ENCODE measurements at places on chromosomes 2 and 18. TPM values are rescaled to one million over a fixed set of nuclear protein-coding genes. Genes with fewer than 3 reads are reported as not detected.

DNA sequence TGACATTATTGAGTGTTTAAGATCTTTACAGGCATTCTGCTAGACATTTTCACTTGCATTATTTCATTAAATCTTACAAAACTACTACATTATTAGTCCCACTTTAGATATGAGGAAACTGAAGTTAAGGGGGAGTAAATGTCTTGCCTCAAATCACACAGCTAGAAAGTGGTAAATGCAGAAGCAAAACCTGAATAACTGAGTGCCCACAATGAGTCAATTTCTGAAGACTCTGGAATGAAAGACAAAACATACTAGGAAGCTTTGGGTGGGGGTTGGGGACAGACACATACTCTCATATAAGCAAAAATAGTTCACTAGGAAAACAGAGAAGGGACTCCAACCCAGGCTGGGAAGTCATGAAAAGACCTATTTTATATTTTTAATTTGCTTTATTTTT lies 214.4 kb upstream of the LRATD1 start:
- no peak overlapping the region for H3K4me3 ChIP-seq
- H3K36me3 ChIP-seq = no peaks in the 10 kb centered on the region
- DNase-seq = no peak
- H3K27me3 ChIP-seq = no peaks in the 10 kb centered on the region
- no peaks in the 10 kb centered on the region for H3K4me1 ChIP-seq

DNA sequence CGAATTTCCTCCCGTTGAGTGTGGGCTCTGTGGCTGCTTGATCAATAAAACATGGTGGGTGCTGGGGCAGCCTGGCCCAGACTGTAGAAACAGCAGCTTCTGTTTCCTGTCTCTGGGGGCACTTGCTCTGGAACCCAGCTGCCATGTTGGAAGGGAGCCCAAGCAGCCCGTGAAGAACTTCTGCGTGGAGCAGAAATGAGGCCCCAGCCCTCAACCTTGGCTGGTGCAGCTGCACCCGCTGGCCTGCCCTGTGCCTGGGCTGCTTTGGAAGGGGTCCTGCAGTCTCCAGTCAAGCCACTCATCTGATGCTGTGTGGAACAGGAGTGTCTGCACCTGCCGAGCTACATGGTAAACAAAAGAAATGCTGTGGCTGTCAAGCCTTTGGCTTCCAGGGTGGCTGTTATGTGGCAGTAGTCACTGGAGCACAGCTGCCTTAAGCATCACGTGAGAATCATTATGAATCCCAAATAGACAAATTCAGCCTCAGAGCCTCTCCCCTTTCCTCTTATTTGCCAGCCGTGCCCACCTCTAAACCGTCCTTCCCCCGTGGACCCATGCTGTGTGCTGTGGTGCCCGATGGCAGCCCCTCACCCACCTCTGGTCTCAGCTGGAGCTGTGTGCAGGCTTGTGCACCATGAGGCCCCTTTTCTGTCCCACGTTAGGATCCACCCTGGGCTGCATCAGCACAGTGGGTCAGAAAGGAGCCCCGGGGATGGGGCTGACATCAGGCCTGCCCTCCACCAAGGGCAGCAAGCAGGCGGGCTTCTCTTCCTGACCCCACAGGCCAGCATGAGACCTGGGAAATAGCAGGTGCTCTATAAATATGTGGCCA lies 134.0 kb upstream of the HDAC4 start:
- H3K27ac ChIP-seq = no peak overlapping the region
- no peaks in the 10 kb centered on the region for H3K4me1 ChIP-seq
- no peaks in the 10 kb centered on the region for H3K36me3 ChIP-seq

- peak overlapping the region; percentile 3 for H3K4me3 ChIP-seq
- no peaks in the 10 kb centered on the region for H3K27me3 ChIP-seq
- H3K4me1 ChIP-seq = peaks cover 35% of the 10 kb centered on the region
- H3K36me3 ChIP-seq = peaks cover 13% of the 10 kb centered on the region
- H3K27ac ChIP-seq = peak overlapping the region; percentile 94
Measured at GRCh38 chr2:19351499-19351898, 6.9 kb downstream of the OSR1 start.

DNA sequence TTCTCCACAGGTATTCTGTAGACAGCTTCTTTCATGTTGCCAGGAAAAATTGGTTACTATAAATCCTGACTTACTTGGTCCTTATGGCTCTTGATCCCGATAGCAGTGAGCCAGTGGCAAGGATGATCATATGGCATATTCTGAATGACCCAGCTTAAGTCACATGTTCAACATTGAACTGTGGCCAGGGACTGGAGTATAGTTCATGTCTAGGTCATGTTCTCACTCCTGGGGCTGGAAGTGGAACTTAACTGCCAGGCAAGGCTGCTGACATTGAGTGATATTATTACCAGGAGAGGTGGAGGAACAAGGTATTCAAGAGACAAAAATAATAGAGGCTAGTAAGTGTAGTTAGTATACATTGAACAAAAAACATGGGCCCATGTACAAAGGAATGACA lies 26.2 kb downstream of the R3HDM1 start:
- H3K4me1 ChIP-seq = no peaks in the 10 kb centered on the region
- H3K27ac ChIP-seq = no peak overlapping the region
- H3K4me3 ChIP-seq = no peak overlapping the region
- no peak for DNase-seq
- no peaks in the 10 kb centered on the region for H3K36me3 ChIP-seq
- H3K27me3 ChIP-seq = no peaks in the 10 kb centered on the region

GRCh38 chr18:80137137-80137536 lies 28.1 kb downstream of the ADNP2 start:
- no peak overlapping the region for H3K27ac ChIP-seq
- H3K27me3 ChIP-seq = no peaks in the 10 kb centered on the region
- peaks cover 43% of the 10 kb centered on the region for H3K36me3 ChIP-seq

GRCh38 chr2:136110526-136110925 lies 7.4 kb downstream of the CXCR4 start:
- no peak overlapping the region for H3K27ac ChIP-seq
- H3K4me1 ChIP-seq = no peaks in the 10 kb centered on the region
- peaks cover 14% of the 10 kb centered on the region for H3K27me3 ChIP-seq

DNA sequence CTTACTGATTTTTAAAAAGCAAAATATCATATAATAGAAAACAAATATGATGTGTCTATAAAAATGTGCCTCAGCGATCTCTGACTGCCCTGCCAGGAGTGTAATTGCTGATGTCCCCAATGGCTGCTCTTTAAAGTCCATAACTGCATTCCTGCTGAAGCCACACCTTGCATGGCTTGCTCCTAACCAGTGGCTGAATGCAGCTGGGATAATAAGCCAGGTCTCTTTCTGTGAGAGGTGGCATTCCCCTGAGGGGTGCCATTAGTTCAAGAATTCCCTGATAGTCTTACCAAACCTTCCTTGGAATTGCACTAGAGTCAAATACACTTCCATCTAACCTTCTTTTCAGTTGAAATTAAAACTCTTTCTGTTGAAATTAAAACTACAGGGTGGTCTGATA lies 125.8 kb upstream of the ZNF804A start:
- no peak for DNase-seq
- no peak overlapping the region for H3K4me3 ChIP-seq
- no peak overlapping the region for H3K27ac ChIP-seq
- no peaks in the 10 kb centered on the region for H3K36me3 ChIP-seq

GRCh38 chr2:74099835-74100234 lies 47.9 kb downstream of the BOLA3 start:
- H3K27me3 ChIP-seq = no peaks in the 10 kb centered on the region
- no peaks in the 10 kb centered on the region for H3K4me1 ChIP-seq
- DNase-seq = no peak
- H3K4me3 ChIP-seq = no peak overlapping the region

- no peaks in the 10 kb centered on the region for H3K27me3 ChIP-seq
- DNase-seq = no peak
- no peak overlapping the region for H3K27ac ChIP-seq
- H3K4me3 ChIP-seq = no peak overlapping the region
- H3K4me1 ChIP-seq = no peaks in the 10 kb centered on the region
Measured at GRCh38 chr2:106948540-106948939, 62.6 kb upstream of the ST6GAL2 start.

DNA sequence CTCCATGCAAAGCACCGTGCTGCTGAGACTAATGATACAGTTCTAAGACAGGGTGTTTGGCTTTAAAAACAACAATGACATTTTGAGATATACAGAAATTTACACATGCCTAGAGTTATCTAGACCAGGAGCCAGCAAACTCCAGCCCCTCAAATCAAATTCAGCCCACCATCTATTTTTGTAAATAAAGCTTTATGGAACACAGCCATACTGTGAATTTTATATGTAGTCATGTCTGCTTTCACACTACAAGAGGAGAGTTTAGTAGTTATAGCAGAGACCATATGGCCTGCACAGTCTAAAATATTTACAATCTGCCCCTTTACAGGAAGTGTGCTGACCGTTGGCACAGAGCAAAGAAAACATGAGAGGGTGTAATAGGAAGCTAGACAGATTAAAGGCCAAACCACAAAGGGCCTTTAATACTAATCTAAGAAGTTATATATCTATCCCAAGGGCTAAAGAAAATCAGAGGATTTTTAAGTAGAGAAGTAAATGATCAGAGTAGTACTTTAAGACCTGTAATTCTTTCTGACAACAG lies 39.4 kb downstream of the NBAS start:
- no peaks in the 10 kb centered on the region for H3K27me3 ChIP-seq
- no peak overlapping the region for H3K4me3 ChIP-seq
- H3K4me1 ChIP-seq = no peaks in the 10 kb centered on the region
- DNase-seq = no peak
- H3K36me3 ChIP-seq = no peaks in the 10 kb centered on the region
- H3K27ac ChIP-seq = no peak overlapping the region

The TMEM198 gene
- 1.5 TPM for total RNA-seq

The MTA3 gene
- 40.7 TPM for total RNA-seq

The CD207 gene
- 0.71 TPM for total RNA-seq

The SLC16A14 gene
- 0.71 TPM for total RNA-seq

The SCYGR6 gene
- total RNA-seq = not detected

The FHOD3 gene
- 9.5 TPM for total RNA-seq

The KCNK3 gene
- total RNA-seq = 2.9 TPM

The GIGYF2 gene
- total RNA-seq = 62.9 TPM

All from sigmoid colon (tissue), 7 donors.